ENCODE measurements at places on chromosomes 1 and 21.

- DNase-seq = peak; percentile 72
Observed at GRCh38 chr1:240122639-240123613, 31.2 kb downstream of the FMN2 start.

GRCh38 chr1:174942547-174943255 lies 57.0 kb upstream of the CACYBP start:
- no peak for DNase-seq

DNA sequence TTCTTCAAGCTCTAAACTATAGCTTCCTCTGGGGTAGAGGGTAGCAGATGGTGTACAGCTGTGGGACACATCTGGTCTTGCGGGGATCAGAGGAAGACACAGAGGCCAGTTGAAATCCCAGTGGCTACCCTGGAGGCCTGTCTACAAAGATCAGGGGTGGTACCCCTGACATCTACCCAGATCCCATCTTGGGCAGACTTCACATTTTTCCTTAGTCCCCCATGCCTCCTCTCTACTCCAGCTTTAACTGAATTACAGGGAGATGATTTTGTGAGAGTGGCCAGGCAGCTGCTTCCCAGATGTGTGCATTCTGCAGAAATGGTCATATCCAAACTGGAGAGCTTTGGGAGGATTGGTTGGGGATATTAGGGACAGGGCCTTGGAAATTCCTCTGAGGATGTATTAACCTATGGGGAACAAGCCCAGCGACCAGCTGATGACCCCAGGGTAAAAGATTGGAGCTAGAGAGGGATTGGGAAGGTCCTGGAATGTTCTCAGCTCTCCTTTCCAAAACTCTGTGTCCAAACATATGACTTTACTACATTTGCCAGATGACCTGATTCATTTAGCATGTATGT lies 9.6 kb upstream of the CD34 start:
- no peak for DNase-seq

- DNase-seq = peak; percentile 40
Observed at GRCh38 chr1:30527511-30528140, 195.8 kb downstream of the MATN1 start.

GRCh38 chr1:203272633-203273205 lies 32.6 kb upstream of the BTG2 start:
- peak; percentile 60 for DNase-seq

GRCh38 chr21:38709876-38710275 lies 95.9 kb upstream of the ETS2 start:
- DNase-seq = no peak

GRCh38 chr1:18752409-18752808 lies 107.1 kb downstream of the TAS1R2 start:
- no peak for DNase-seq

- DNase-seq = no peak
Observed at GRCh38 chr1:185338719-185339622, 21.9 kb upstream of the IVNS1ABP start.

- no peak for DNase-seq
Observed at GRCh38 chr21:36451506-36451905, 28.4 kb downstream of the CLDN14 start.

- peak; percentile 66 for DNase-seq
Observed at GRCh38 chr1:21783679-21784603, 992 bp upstream of the USP48 start.

DNA sequence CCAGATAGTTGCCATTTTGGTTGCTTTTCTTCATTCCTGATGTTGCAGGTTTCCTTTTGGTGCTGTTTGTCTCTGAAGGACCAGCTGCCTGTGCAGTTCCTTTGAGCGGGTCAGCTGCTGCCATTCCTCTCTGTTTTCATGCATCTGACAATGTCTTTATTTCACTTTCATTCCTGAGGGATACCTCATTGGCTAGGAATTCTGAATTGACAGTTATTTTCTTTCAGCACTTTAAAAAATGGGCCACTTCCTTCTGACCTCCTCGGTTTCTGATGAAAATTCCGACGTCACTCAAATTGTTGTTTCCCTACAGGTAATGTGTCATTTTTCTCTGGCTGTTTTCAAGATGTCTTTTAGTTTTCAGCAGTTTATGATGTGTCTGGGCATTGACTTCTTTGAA lies 24.8 kb downstream of the CCSAP start:
- no peak for DNase-seq

DNA sequence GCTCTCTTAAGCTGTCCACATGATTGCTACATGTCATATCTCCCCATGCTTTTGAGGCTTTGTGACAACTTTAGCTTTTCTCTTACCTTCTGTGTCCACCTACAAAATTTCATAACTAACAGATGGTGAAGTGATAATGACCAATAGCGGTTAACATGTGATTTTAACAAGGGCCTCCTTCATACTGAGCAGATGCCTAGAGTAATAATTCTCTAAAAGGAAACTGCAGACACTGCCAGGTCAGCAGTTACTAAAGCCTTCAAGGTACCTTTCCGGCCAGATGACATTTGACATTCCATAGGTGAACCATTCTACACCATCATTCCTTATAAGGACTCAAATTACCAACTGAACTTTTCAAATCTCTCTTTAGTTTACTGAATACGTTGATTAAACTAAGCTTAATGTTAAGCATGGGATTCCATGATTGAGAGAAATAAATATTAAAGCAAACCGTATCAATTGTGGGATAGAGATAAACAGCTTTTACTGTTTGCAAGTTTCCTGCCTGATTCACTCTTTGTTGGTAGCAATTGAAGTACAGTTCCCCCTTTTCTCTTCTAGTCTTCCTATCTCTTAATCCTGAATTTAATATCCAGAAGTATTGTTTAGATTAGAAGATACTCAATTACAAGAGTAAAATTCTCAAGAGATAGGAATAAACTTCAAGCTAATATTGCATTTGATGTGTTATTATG lies 205.1 kb downstream of the PLA2G4A start:
- no peak for DNase-seq

DNA sequence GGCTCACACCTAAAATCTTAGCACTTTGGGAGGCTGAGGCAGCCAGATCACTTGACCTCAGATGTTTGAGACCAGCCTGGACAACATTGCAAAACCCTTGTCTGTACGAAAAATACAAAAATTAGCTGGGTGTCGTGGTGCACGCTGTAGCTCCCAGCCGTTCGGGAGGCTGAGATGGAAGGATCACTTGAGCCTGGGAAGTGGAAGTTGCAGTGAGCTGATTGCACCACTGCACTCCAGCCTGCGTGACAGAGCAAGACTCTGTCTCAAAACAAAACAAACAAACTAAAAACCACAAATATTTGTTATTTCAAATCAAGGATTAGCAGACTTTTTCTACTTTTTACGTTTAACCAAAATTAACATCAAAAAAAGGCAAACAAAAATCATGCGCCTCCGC lies 31.3 kb downstream of the INKA2 start:
- DNase-seq = no peak

- DNase-seq = no peak
Observed at GRCh38 chr21:31671146-31671716, 11.7 kb downstream of the SOD1 start.

DNA sequence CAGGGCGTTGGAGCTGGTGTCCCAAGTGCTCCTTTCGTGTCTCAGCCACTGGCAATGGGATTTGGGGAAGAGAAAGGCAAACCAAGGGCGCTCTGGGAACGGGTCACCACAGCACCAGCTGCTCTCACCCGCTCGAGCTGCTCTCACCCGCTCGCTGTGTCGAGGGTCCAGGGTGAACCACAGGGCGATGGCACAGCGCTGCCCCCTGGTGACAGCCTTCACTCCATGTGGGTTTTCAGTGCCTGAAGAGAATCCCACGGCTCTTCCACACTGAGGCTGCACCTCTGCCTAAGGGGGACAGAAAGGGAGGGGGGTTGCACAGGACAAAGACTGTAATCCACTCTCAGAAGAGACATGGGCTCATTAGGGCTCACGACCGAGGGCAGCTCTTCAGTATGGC lies 7.1 kb upstream of the CLDN19 start:
- no peak for DNase-seq

DNA sequence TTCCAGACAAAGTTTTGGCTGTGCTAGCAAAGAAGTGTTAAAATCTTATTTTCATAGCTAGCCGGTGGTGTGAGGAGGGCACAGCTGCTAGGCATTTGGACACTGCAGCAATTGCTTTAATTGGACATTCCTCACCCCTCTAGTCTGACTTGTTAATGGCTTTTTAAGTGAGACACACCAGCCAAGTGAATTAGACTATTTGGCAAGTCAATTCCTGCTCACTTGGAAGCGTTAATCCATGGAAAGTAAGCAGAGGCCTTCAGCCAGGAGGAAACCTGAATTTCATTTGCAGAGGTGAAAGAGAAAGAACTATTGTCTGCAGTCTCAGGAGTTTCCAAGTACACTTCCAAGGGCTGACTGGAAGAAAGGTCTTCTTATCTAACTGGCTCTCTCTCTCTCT lies 175.7 kb downstream of the ST6GALNAC3 start:
- DNase-seq = no peak

DNA sequence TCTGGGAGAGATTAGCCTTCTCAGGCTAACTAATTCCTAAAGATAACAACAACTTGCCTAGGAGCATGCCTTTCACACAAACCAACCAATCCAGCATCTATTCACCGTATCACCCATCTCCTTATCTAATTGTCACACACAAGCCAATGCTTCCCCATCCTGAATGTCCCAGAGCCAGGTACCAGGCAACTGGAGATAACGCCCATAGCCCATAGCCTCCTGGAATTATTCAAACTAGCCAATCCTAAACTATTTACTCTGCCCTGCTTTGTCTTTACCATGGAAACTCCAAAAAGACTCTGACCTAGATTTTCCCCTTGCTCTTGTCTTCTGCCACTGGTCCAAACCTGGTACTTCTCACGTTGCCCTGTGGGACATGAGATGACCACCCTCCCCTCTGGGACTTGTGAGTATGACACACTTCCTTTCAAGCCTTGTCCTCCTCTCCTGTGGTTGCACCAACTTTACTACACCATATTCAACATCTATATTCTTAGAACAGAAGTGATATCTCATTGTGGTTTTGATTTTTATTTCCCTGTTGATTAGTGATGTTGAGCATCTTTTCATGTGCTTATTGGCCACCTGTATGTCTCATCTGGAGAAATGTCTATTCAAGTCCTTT lies 8.8 kb upstream of the ATG4C start:
- DNase-seq = no peak

- DNase-seq = no peak
Observed at GRCh38 chr21:33522953-33523349, 19.0 kb downstream of the GART start.

DNA sequence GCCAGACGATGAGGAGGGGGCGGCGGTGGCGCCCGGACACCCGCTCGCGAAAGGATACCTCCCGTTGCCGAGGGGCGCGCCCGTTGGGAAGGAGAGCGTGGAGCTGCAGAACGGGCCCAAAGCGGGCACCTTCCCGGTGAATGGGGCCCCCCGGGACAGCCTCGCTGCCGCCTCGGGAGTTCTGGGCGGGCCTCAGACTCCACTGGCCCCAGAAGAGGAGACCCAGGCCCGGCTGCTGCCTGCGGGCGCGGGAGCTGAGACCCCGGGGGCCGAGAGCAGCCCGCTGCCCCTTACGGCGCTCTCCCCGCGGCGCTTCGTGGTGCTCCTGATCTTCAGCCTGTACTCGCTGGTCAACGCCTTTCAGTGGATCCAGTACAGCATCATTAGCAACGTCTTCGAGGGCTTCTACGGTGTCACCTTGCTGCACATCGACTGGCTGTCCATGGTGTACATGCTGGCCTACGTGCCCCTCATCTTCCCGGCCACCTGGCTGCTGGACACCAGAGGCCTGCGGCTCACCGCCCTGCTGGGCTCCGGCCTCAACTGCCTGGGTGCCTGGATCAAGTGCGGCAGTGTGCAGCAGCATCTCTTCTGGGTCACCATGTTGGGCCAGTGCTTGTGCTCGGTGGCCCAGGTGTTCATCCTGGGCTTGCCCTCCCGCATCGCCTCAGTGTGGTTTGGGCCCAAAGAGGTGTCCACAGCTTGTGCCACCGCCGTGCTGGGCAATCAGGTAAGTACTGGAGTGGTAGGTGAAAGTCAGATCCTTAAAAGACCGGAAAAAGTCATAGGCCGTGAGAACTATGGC lies 588 bp downstream of the FLVCR1 start:
- peak; percentile 73 for DNase-seq

DNA sequence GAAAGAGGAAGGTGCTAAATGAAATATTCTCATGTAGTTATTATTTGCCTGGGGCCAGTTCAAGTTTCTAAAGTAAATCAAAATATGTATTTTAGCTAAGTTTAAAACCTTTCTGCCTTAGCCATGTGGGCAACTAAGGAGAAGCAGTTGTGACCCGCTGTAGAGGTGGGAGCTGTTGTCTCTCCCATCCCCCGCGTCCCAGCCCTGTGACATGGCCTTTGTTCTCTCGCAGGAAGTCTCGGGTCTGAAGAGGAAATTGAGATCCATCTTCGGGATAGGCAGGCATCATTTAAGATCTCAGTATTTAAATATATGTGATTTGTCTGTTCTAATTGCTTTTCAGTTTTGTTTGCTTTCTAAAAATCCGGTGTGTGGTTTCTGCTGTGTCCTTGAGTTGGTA lies 121.5 kb downstream of the CAMTA1 start:
- DNase-seq = no peak

DNA sequence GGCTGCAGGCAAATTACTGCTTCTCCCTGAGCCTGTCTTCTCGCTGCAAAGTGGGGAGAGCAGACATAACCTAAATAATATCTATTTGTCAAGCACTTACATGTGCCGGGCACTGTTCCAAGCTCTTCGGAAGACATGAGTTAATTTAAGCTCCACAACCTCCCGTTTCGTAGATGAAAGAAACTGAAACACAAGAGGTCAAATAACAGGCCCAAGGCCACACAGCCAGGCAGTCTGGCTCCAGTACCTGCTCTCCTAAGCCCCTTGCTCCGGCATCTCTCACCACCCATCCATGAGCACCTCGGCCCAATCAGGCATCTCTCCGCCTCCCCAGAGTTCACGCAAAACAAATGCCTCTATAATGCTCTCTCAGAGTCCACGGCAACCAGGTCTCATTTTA lies 65.4 kb downstream of the TAS1R2 start:
- DNase-seq = no peak

GRCh38 chr1:193113258-193113991 lies 8.2 kb upstream of the GLRX2 start:
- no peak for DNase-seq

DNA sequence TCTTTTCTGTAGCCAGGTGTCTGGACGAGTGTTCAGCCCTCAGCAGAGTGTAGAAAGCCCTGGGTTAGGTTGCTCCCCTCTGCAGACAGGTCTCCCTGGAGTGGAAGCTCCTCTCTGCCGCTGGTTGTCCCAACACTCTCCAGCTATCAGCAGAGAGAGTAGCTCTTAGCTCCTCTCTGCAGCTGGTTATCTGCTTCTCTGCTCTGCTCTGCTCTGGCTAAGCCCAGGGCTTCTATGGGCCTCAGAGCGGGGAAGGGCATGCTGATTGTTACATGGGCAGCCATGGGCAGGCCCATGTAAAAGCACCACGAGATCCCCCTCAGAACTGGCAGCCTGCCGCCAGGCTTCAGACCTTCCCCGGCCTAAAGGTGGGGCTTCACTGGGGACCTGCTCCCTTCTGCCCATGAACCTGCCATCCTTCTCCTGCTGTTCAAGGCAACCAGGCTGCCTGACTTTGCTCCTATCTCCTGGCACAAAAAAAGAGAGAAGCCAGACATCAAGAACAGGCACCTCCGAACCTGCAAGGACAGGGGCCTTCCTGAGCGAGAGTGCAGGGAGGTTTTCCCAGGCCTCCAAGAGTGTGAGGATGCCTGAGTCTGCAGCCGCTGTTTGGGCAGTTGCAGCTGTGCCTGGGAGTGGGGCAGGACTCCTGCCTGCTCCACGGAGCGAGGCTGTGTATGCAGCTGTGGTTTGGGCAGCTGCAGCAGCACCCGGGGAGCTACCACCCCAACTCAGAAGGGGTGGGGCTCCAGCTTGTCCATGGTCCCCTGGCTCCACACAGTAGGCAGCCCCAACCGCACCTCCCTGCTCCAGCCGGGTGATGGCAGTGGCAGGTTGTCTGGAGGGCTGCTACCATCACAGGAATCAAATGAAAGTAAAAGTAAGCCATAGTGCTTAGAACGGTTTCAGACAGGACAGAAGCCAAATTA lies 973.7 kb downstream of the LTN1 start:
- no peak for DNase-seq

All from upper lobe of right lung (tissue), 1 donor.